ENCODE measurements at places on chromosomes 12 and 14.

DNA sequence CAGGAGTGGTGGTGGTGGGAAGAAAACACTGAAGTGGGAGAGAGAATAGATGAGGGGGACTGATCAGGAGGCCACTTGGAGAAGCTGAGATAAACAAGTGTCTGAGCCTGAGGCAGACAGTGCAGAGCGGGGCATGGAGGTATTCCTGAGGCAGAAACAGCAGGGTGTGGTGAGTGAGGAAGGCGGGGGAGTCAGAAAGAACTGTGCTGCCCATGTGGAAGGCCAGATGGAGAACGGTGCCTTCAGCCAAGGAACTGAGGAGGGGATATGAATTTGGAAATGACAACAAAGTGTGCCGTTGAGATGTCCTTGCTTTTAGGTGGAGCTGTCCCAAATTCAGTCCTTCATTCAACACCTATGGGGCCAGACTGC, 13.7 kb downstream of the APPL2 start:
- no peak for DNase-seq

DNA sequence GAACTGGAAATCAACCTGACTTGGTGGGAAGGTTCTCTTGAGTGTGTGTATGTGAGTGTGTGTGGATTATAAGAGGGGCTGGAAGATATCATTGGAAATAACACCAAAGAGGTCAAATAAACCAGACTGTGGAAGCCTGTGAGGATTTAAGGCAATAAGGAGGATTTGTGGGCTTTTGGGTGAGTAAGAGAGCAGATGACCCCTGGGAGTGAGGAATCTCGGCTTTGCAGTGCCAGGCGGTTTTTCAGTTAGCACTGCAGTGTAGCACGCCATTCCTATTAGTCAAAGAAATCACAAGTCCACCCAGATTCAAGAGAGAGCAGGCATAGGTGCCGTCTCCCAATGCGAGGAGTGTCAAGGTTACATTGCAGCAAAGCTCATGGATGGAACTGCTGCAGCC, 63.3 kb downstream of the CALM1 start:
- no peak for DNase-seq

DNA sequence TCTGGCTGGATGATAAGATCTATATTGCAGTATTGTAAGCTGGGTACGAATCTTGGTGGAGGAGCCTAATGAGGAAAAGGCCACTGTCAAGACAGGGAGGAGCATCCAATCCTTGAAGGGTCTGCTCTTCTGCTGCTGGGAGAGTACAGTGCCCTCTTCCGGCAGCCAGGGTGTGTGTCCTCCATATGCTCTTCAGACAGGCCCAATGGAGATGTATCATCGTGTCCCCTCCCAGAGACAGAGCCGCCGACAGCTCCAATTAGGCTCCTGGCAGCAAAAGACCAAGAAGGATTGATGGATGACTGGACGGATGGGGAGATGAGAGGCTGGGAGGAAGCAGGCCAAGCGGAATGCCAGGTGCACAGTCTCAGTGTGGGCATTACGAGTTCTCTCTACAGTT, 51.6 kb upstream of the PIWIL1 start:
- no peak for DNase-seq

GRCh38 chr14:99141236-99141635, 130.8 kb downstream of the BCL11B start:
- DNase-seq: no peak

- no peak for DNase-seq
Measured at GRCh38 chr12:75725521-75726111, 214.2 kb upstream of the KRR1 start.

DNA sequence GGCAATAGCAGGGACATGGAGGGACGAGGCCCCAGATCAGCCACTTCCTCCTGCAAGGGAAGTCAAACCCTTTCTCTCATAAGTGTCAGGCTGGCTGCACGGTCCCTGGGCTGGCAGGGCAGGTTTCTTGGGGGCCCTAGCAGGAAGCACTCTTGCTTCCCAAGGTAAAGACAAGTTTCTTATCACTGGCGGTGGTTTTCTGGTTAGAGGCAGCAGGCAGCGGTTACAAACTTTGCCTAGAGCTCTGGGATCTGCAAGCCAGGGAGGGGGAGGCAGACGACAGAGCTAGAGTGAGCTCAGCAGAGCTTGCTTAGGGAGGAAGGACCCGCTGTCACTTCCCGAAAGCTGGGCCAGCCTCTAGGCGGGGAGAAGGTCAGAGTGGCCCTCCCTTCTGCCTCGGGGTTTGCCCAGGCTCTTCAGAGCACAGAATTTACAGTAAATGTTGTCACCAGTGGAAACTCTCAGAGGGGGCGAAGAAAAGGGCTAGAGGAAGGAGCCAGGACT, 20.4 kb downstream of the BATF start:
- DNase-seq: peak; percentile 85

- no peak for DNase-seq
Measured at GRCh38 chr14:92973261-92973797, 50.4 kb downstream of the CHGA start.

GRCh38 chr14:94679937-94680861, 68.0 kb downstream of the SERPINA3 start:
- no peak for DNase-seq

DNA sequence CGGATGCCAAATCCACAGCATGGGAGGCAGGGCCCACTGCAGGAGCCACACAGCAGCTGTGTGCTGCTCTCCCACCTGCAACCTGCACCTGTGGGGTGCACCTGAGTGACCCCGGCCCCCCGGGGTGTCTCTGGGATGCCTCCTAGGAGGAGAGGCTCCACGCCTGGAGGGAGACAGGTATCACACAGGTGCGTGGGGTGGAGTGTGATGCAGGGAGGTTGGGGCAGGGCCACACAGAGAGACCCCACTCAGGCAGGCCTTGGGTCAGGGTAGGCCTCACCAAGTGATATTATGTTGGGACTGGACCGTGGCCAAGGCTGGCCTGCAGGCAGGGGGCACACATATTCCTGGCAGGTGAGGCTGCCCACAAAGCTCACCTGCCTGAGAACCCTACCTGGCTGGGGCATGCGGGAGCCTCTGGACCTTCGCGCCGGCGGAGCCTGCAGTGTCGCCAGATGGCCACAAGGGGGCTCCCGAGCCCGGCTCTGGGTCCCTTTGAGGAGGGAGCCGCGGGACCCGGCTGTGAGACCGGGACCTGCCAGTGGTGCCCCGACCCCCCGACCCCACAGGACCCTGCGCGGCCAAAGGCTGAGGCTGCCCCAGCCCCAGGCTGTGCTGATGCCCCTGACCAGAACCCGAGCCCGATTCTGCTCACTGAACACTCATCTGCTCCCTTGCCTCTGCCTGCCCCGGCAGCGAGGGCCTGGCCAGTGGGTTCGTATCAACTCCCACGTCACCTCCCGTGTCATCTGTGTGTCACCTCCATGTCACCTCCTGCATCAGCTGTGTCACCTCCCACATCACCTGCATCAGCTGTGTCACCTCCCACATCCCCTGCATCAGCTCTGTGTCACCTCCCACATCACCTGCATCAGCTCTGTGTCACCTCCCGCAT, 11.4 kb downstream of the TMEM121 start:
- no peak for DNase-seq

DNA sequence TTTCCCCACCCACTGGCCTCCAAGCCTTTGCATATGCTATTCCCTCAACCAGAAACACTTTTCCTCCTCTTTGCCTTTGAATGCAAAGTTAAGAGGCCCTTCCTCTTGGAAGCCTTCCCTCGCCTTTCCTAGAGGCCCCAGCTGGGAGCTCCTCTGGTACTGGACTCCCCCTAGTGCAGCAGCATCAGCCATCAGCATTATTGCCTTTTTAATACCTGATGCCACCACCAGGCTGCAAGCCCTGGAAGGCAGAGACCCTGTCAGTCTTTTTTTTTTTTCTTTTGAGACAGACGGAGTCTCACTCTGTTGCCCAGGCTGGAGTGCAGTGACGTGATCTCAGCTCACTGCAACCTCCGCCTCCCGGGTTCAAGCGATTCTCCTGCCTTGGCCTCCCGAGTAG, 19.1 kb upstream of the PLA2G1B start:
- no peak for DNase-seq

DNA sequence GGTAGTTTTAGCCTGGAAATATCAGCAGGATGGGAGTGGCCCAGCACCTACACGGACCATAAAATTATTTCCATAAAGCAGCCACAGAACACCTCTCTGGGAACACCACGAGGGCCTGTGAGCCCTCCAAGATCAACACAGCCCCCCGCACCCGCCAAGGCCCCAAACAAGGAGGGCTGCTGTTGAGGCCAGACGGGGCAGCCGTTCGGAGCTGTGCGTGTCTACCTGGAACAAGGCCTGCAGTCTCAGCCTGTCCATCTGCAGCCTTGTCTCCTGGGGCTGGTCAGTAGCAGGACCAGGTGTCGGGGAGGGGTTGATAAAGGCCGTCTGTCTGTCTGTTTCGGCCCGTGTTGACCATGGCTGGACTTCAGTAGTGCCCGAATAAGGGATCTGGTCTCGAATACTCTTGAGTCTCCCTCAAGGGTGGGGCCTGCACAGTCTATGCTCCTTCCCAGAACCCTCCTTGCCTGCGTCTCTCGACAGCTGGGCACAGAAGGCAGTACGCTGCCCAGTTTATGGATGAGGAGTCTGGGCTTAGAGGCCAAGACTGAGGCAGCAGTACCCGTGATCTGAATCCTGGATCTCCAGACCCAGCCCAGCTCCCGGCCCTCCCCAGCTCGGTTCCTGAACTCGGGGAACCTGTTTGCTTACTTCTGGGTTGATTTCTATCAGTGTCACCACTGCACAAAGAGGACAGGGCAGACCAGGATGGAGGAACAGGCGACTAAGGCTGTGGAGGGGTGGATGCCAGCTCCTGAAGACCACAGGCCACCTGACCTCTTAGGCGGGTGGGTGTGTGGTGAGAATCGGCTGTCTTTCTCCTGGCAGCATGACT, 23.1 kb upstream of the DLK1 start:
- no peak for DNase-seq

GRCh38 chr12:131914179-131914702, 14.8 kb upstream of the PUS1 start:
- no peak for DNase-seq

GRCh38 chr14:72129291-72129690, 197.1 kb downstream of the RGS6 start:
- DNase-seq: no peak

DNA sequence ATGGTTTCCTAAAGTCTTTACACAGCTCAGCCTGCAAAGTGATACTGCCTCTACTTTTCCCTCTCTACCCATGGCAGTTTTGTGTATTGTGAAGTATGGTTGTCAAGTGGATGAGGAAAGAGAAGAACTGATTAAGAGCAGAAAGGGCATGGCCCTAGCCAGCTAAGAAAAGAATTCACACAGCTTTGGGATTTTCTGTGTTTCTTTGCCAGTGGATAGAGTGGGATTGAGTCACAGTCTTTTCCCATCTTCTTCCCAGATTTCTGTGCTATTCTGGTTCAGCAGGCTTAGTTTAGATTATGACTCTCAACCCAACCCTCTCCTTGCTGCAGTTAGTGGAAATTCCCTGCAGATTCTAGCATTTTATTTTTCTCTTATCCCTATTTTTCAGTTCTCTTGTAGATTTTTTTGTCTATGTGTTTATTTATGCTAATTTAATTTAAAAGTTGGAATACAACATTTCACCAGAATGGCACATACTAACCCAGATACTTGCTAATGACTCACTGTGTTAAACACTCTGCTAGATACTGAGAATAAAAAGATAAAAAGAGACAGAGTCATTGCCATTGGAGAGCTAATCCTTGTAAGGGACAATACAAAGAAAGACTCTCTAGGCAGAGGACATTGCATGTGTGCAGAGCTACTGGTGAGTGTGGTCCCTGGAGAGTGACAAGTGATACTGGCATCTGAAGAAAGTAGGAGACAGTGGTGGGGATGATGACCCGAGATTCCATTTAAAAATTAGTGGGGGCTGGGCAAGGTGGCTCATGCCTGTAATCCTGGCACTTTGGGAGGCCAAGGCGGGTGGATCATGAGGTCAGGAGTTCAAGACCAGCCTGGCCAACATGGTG, 106.3 kb downstream of the ST8SIA1 start:
- DNase-seq: no peak

GRCh38 chr14:92729634-92730358, 18.6 kb downstream of the LGMN start:
- DNase-seq: no peak

GRCh38 chr12:109934026-109934425, 34.0 kb downstream of the TCHP start:
- DNase-seq: no peak

DNA sequence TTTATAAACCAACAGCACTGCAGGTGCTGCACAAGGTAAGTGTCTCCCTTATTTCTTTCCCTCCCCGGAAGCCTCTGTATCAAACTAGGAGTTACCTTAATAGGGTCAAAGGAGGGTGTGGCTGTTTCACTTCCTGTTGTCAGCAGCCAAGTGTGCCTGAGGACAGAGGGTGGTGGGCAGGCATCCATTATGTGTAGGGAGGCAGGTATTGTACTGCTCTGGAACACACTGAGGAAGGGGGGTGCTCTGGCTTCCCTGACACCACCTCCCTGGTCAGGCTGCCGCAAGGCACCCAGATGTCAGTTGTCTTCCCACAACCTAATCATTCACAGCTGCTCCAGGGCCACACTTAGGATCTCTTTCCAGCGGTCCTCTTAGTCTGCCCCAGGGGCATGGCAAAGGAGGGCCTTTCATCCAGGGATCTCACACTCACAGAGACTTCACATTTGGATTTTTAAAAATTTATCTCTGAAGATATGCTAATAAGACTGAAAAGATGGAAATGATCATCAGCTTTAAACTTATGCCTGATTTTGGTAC, 132.0 kb upstream of the ARHGAP5 start:
- DNase-seq: no peak

DNA sequence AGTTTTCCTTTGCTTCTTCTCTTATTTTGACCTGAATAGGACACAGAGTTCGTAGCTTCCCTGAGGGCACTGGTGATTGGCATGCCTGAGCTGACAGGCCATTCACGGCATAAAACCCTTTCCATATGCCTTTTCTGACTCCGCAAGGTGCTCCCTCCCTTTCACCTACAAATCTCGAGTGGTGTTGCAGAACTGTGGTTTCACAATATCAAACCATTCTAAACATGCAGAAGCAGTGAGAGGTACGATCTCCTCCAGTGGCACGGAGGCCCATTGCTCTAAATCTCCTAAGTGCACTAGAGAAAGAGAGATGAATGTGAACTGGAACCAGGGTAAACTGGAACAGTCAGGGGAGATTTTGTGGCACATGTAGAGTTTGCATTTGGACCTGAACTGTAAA, 23.9 kb downstream of the CLSTN3 start:
- no peak for DNase-seq

DNA sequence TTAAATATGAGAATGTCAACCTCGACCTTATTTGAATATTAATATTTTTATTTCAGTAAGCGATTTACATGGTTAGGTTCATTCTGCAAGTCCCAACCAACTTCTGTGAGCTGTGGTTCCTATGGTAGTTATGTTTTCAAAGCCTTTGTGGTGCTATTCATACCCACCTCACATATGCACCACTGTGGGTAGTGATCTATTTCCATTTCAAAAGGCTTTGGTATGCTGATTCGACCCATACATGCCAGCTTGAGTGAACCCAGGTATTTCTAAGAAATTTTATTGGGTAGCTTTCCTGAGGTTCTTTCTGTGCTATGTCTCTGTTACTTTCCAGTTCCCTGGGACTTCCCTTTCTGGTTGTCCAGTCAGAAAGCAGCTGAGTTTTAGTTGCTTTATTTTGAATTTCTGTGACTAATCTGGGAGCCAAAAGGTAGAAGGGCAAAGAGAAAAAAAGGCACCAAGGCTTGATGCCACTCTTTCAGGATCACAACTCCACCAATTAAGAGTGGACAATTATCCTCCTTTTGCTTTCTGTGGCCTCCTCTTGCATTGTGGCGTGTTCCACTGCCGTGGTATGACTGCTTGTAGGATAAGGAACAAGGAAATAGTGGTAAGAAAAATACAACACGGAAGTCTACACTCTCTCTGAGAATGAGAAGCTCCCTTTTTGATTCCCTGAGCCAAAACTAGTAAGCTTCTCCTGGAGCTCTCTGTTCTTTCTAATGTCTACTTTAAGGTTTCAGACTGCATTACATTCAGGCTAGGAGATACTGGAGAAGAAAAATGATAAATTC, 729.1 kb downstream of the NOVA1 start:
- no peak for DNase-seq

Data from stimulated activated CD8-positive, alpha-beta memory T cell treated with anti-CD3 and anti-CD28 coated beads, Interleukin-15, amount 100 ng/mL, for 48 hours (primary cell).